ENCODE measurements at places on chromosomes 6 and 20.

DNA sequence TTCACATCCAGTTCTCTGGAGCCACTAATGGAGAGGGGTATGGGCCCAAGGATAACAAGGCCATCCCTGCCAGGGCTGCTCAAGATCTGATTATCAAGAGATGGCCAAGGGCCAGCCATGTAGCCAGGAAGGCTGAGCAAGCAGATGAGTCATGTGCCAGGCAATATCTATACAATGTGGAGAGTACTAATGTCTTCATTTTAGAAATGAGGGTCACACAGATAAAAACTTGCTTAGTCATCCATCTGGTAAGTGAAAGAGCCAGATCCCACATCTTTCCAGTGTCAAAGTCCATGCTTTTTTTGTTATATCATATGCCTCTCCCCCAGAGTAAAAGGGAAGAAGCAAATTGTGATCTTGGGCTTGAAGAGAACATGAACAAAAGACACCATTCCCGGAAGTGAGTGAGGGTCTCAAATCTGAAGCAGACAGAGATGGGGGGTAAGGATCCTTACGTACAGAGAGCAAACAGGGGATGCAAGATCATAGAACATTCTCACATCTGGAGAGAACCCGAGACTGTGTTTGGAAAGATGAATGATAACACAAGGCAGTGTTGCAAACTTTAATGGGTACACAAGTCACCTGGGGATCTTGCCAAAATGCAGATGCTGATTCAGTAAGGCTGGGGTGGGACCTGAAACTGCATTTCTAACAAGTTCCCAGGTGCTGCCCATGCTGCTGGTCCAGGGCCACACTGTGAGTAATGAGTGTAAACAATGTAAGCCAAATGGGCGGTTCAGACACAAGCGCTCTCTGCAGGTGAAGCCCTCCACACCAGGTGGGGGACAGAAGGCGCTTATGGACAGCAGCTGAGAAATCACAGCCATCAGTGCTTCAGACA is 20.0 kb upstream of the GSTA3 start:
- no peak for DNase-seq

DNA sequence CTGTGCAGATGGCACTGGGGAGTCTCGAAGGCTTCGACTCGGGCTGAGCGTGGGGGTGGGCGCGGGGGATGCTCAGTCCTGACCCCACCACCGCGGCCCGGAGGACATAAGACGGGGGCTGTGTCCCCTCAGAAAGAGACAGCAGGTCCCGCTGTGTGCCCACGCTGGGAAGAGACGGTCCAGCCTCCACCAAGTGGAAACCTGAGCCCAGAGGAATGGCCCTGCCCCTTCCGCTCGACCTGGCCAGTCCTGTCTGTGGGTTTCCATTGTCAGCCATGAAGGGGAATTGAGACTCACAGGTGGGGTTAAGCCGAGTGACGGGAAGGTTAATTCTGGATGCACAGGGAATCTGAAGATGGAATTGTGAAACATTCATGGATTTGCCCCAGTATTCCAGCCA is 442.7 kb downstream of the PREX1 start:
- no peak for DNase-seq

- DNase-seq: no peak
Observed at GRCh38 chr6:126963077-126963809, 155.2 kb upstream of the RSPO3 start.

DNA sequence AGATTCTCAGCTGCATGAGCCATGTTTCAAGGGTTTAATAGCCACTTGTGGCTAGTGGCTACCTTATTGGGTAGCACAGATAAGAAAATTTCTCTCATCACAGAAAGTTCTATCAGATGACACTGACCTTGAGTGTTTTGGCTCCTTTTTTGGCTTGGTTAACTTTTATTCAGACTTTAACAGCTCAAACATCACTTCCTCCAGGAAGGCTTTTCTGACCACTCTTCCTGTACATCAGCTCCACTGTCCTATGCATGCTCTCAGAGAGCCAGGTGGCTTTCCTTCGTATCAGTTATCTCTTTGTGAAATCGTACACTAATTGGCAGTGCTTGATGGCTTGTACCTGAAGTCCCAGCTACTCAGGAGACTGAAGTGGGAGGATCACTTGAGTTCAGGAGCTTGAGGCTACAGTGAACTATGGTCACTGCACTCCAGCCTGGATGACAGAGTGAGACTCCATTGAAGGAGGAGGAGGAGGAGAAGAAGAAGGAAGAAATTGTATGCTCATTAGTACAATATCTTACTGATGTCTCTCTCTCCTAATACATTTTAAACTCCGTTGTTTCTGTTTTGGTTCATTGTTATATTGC is 10.7 kb downstream of the MAFB start:
- no peak for DNase-seq

DNA sequence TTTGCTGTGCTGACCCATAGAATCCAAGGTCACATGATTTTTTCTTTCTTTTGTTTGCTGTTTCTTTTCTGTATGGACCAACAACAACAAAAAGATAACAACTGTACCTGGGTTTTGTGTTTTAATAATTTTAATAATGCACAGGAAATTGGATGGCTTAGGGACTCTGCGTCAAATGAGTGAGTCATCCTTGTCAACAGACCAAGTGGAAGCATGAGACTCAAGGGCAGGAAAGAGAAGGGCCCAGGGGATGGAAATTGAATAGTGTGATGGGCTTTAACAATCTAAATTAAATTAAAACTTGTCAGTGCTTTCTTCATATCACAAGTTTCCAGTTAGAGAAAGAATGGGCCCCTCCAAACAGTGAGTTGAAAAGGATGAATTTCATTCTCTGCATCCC is 413.0 kb downstream of the PREX1 start:
- DNase-seq: no peak

All from stimulated activated CD8-positive, alpha-beta memory T cell treated with anti-CD3 and anti-CD28 coated beads, Interleukin-7, amount 100 ng/mL, for 4 hours (primary cell).